HS-5 (cell line): ENCODE measurements at places on chromosomes 2 and 18.

DNA sequence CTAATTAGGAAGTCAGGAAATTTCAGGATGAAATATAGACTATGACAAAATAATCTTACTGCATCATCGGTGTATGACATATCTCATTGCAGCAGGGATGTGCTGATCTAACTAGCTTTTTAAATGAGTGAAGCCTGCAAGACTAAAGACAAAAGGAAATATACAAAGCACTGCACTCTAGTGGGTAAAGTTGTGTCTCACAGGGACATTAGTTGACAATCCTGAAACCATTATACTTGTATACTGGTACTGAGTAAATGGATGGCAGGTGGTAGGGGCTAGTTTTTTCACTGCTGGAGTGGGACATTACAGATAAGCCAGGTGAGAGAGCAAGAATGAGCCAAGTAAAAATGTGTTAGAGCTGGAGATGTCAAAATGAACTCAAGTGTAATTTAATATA lies 317.5 kb upstream of the RAB6C start:
- DNase-seq: no peak

DNA sequence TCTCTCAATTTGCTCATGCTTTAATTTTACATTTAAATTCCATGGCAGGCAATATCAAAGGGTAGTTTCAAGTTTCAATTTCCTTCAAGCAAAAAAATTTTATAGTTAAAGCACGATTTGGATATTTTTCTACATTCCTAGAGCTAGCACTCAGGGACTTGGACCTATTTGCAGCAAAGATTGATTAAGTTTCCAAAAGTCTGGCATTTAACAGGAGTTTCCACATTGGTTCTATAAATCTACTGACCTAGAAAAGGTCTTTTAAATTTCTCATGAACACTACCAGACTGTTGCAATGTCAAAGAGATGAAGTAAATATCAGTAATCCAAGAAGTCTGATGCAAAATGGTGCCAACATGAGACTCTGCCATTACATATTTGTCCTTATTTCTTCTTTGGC lies 253.7 kb upstream of the LINC00305 start:
- DNase-seq: no peak

DNA sequence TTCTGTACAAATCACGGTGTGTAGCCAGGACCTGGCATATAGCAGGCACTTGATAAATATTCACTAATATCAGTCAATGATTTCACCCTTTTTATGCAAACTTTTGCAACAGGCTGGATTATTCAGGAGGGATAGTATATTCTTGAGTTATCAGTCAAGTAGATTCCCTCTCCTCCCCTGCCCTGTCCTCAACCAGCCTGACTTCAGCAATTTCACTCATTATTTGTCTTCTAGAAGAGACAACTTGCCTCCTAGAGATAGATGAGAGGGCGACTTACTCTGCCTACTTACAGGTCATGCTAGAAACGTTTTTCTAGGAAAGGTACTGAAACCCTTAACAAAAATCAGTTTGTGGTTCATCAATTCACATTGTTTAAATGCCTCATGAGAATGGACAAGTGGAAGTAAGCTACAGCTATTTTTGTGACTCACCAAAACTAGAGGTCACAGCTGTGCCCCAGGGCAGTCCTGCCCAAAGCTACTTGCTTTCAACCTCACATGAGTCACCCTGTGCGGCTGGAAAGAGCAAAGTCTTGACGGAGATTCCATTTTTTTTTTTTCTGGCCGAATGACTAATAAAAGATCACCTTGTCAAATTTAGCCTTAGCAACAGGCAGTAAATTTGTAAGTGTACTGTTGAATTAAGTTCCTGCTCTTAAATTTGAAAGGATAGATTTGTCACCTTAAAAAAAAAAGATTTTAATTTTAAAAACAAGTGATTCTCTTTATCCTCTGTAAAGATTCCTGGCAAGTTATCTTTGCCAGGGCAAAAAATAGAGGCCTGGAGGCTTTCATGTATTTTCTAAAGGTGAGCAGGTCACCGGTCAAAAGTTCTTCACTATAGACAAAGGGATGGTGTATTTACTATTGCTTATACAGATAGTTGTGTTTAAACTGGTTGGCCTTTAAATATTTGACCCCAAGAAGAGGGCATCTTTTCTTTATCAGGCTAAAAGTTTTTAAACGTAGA lies 109.0 kb upstream of the SLC35G4 start:
- peak; percentile 93 for DNase-seq

GRCh38 chr2:18684206-18685038 lies 95.1 kb upstream of the NT5C1B start:
- DNase-seq: no peak

DNA sequence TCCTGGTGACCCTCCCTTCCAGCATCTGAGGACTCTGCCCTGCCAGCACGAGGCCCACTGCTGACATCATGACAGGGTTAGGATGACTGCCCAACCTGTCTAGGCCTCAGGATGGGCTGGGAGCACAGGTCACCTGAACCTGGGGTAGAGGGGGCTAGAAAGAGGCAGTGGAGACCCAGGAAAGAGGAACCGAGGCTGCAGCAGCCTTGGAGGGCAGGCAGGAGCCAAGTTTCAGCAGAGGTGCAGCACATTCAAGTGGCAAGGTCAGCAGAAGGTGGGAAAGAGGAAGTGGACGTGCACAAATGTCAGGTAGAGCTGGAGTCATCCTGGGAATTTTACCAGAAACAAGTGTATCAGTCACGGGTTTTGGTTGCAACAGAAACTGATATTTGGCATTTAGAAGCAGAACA lies 13.6 kb upstream of the RAB10 start:
- DNase-seq: no peak
